ENCODE measurements at places on chromosomes 13 and 19.

DNA sequence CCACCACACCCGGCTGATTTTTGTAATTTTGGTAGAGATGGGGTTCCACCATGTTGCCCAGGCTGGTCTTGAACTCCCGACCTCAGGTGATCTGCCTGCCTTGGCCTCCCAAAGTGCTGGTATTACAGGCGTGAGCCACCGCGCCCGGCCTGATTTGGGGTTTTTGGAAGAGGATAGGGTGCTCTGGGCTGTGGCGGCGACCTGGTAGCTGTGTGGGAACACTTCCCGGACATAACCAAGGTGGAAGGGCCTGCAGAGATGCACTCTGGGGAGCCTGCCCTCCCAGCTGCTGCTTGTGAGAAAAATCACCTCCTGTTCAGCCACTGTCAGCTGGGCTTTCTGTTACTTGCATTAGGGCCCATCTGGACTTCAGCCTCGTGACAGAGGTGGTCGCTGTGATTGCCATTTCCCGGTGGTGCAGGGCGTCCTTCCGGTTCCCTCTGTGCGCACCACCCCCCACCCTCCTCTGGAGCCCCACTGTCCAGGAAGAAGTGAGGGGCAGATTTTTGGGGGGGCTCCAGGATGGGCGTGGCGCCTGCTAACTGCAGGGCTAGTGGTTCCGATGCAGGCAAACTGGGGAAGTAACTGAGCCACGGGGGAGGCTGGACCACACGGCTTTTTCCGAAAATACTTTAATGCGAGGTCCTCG is 7.5 kb downstream of the IL4I1 start:
- DNase-seq: no peak

DNA sequence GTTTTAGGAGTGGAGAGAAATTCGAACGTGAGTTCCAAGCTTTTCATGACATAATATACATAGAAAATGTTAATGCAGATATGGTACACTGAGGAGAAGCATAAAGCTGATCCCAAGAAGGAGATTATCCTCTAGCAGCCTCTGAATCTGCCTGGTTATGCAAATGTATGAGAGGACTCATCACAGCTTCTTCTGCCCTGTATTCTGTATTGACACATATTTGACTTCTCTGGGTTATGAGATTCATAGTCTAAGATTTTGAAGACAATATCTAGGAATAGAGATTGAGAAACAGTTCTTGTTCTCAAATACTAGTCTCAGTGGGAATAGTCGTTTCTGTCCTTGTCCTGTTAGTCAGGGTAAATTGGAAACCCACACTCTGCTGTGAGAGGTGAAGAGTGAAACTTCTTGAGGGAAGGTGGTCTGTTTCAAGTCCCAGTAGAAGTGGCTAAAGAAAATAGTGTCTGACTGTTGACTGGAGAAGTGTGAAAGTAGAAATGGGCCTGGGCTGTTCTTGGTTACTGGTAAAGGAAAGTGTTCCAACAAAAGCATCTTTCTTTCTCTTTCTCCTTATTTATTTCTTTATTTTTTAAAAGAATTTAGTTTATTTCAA is 1356.6 kb downstream of the SLITRK5 start:
- DNase-seq: no peak

DNA sequence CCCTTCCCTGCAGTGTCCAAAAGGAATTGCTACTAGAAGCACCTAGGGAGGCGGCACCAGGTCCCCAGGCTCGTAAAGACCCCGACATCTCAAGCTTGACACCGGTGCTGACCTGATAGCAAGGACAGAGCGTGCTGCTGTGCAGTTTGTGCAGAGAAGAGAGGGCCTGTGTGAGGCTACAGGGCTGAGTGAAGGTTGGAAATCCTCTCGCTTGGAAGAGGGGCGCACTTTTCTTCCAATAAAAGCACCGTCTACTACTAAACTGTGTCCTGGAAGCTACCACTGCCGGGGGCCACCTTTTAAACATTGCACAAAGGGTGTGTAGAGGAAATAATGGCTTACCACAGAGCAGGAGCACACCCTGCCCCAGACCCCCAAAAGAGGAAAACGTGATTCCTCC is 11.0 kb downstream of the TMEM272 start:
- no peak for DNase-seq

- no peak for DNase-seq
These were observed 218.0 kb downstream of the RGCC start for GRCh38 chr13:41675306-41675705.

DNA sequence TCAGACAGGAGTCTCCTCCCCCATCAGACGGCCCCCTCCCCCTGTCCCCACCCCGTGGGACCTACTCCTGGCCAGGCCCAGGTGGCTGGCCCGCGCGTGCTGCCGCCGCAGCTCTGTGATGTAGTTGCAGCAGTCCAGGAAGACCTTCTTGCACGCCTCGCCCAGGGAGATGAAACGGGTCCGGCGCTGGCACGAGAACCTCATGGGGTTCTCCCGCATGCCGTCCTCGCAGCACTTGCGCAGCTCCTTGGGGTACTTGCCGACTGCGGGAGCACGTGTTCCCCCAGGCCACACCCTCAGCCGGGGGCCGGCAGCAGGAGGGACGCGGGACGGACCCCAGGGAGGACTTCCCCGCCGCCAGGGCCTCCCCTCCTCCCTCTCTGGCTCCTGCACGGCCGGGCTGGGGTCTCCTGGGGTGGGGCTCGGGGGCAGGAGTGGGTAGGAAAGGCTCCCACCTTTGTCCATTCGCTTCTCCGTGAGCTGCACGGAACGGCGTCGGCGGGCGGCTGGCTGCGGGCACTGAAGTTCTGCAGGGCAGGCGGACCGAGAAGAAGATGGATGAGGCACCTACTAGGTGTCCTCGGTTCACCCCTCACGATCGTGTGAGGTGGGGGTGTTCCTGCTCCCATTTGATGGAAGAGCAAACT is 13.3 kb downstream of the C3 start:
- no peak for DNase-seq

DNA sequence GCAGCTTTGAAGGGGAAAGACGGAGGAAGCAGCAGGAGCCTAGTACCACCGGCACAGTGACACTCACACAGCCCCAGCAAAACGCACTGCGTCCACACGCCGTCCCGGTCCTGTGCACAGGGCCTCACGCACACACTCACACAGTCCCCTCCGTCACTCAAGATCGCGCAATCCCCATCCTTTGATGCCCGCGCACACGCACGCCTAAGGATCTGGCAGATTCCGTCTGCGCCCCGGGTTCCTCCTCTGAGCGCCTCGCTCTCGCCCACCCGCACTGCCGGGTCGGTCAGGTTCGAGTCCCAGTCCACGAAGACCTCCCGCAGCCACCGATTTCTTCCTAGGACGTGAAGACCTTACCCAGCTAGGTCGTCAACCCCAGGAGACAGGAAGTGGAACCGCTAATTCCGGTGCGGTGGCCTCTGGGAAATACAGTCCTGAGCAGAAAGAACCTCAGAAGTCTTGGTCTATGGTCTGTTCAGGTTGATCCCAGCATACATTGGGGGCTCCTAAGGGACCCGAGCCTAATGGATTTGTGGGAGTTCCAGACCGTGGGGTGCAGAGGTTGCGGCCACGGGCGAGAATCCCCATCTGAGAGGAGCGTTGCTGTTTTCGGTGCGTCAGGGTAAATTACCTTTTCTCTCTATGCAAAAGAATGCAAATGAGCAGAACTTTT is at the start of gene ZNF780B:
TSS of gene ZNF780B (minus strand) at position 400 of the 673 bp plus-strand sequence. CDS start 5,899 bp downstream, outside the sequence.
- peak; percentile 55 for DNase-seq

GRCh38 chr19:33580645-33581037 is 41.1 kb upstream of the CHST8 start:
- peak; percentile 3 for DNase-seq

GRCh38 chr13:30722361-30722760 is 13.0 kb upstream of the ALOX5AP start:
- DNase-seq: no peak

- DNase-seq: no peak
These were observed 4.9 kb upstream of the KLK15 start for GRCh38 chr19:50838239-50838638.

DNA sequence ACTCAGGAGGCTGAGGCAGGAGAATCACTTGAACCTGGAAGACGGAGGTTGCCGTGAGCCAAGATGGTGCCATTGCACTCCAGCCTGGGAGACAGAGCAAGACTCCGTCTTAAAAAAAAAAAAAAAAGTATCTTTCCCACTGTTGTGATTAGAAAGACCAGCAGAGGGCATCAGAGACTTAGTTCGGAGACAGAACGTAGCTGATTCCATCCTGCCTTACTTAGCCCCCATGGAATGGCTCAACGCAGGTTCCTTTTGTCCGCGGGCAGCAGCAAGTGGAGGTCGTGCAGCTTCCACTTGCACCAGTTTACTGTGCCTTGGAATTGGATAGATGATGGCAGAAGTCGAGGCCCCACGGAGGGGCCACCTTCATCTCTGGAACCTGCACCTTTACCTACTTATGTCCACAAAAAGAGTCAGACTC is 8.1 kb downstream of the TIMM29 start:
- peak; percentile 64 for DNase-seq

- DNase-seq: peak; percentile 11
These were observed at the start of gene ZSCAN1 for GRCh38 chr19:58033741-58034476. Gene ZSCAN1, plus strand, starts transcription at chr19:58034025. Its CDS starts 3,812 bp downstream, at chr19:58037837.

- DNase-seq: no peak
These were observed 14.3 kb downstream of the MIR17HG start for GRCh38 chr13:91361755-91362271.

DNA sequence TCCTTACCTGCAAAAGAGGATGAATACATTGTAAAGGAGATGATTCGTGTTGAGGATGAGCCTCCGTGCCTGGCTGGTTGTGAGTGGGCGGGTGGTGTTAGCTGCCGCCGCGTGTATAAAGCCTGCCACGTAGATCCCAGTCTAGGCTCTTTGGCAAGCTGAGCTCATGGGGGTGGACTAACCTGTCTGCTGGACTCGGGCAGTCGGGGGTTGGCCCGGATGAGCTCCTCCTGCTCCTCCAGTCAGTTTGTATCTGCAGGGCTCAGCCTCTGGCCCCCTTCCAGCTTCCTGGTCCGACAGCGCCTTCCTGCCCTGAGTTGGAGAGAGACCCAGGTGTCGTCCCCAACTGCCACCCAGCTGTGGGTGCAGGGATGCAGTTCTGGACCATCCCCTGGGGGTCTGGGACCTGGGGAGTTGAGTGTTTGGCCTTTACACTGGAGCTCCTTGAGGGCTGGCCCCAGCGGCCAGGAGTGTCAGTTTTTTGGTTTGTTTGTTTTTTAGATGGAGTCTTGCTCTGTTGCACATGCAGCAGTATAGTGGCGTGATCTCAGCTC is 20.9 kb downstream of the TECR start:
- peak; percentile 58 for DNase-seq

DNA sequence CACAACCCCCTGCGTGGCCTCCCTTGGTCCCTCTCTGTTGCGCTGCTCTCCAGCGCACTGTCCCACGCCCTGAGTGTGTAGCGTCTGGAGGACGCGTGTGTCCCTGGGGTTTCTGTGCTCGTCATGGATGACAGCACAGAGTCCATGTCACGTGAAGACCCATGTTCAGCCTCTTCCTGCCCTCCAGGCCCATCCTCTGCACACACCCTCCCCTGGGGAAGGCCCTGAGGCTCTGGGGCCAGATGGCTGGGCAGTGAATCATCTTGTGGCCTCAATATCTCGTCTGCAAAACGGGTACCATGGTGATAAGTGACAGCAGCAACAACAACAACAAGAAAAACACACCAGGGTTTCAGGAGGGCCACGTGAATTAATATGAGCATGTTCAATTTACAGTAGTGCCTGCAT is 71.5 kb upstream of the ARHGEF7 start:
- peak; percentile 24 for DNase-seq

- peak; percentile 95 for DNase-seq
These were observed at the start of gene LYPD3 for GRCh38 chr19:43465468-43466120. Gene LYPD3, minus strand, starts transcription at chr19:43465608. Its CDS starts 37 bp downstream, at chr19:43465571.

DNA sequence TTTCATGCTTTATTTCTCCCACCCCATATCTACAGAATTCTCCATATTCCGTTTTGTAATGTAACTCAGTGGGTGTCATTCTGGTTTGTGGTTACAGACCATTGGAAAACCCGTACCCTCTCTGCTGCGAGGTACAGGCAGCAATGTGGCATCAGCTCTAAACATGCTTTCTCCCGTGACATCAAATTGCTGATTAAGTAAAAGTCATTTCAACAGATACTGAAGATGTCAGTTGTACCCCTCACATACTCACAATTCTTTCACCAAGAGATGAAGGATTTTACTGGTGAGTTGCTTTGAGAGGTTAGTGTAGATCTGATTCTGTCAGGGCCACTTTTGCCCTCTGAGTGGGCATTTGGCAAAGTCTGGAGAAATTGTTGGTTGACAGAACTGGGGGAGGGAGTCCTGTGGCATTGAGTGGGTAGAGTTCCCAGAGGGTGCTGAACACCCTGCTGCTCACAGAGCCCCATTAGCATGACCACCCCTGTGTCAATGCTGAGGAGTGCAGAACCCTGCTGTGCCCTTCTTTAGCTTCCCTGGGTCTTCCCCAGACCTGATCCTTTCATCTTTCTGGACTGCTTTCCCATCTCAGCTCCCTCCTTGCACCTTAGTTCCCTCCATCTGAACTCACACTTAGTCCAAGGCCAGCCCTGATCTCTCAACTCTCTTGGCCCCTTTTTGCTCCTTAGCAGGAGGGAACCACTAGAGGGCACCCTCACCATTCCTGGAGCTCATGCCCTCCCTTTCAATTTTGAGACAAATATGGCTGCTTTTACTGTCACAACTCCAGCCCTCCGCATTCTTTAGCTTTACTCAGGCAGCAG is 39.9 kb upstream of the CEACAM8 start:
- DNase-seq: peak; percentile 34

DNA sequence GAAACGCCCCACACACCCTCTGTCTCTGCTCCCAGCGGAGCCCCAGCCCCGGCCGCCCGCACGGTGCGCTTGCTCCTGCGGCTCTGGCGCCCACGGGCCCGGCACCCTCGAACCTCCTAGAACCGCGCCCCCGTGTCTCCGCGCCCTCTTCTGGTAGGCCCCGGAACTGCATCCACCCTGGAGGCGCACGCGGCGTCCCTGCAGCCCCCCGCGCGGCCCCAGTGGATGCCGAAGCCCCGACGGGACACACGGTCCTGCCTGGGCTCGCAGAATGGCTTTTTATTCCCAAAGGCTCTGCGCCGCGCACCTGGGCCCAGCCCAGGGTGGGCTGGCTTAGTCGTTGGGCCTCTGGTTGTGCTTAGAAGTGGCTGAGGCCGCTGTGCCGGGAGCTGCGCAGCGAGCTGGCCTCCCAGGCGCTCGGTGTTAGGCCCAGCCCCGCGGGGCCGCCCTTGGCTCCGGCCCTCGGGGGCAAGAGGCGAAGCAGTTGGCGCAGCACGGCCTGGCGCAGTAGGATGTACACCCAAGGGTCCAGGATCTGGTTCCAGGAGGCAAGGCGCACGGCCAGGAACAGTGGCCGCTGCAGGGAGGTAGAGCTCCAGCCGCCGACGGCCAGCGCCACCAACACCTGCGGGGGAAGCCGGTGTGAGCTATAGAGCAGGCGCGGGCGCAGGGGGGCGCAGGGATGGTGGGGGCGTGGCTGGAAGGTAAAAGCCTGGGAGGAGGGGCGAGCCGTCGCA is 2.8 kb downstream of the PTGER1 start:
- no peak for DNase-seq

DNA sequence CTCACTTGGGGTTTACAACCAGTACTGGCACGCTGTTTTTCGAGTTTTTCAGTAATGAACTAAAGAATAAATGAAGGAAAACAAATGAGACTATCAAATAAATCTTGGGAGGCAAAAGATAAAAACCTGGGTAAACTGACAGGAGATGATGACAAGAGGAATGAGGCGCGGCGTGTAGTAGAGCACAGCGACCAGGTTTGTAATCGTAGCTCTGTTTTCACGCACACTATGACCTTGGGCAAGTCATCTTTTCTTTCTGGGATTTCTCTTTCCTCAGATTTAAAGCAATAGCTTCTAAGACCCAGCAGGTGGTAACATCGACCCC is 419 bp downstream of the MRPS31 start:
- DNase-seq: no peak

All from mammary epithelial cell (primary cell).